ENCODE measurements at places on chromosomes 12 and 14.
A peak's percentile ranks its signal among the peaks of the same experiment; 100 is the strongest.

DNA sequence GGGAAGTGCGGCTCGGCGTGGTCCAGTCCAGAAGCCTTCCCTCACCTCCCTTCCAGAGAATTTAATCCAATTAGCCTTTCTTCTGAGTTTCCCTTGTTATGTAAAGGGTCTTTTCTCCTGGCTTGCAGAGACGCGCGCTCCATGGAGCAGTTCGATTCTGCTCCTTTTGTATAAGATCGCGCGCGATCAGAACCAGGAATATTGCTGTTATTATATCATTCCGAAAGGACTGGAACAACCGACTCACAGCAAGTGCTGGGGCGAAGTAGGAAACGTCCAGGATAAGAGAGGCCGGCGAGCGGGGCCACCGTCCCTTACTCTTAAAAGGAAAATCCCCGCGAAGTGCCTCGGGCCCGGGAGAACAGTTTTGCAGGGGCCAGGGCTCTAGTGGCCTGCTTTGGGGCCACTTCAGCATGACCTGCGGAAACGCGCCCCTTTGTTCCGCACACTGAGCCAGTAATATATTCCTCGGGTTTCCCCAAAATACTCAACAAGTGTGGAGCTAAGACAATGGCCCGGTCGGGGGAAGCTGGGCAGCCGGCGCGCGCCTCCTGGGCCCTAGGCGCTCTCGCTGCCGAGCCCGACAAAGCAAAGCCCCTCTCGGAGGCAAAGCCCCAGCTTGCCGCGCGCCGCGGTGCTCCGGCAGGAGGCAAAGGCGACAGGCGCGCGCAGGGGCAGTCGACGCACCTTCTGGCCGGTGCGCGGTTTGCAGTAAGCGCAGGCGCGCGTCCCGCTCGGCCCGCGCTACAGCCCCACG lies 2.9 kb downstream of the RFX4 start:
- DNase-seq: peak; percentile 16

DNA sequence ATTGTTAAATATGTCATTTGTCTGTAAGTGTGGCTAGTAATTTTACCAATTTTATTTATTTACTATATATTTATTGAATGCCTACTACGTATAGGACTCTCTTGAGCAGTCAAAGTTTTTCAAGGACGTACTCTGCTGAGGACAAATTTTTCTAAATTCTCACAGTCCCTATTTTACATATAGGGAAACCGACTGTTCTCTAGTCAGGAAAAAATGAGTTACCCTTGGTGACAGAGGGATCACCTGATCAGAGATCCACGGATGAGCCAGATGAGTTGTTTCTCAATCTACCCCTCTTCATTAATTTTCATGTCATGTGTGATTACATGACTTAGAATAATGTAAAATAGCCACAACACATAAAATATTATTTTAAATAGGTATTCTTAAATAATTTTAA lies 96.2 kb upstream of the SLC38A2 start:
- no peak for DNase-seq

DNA sequence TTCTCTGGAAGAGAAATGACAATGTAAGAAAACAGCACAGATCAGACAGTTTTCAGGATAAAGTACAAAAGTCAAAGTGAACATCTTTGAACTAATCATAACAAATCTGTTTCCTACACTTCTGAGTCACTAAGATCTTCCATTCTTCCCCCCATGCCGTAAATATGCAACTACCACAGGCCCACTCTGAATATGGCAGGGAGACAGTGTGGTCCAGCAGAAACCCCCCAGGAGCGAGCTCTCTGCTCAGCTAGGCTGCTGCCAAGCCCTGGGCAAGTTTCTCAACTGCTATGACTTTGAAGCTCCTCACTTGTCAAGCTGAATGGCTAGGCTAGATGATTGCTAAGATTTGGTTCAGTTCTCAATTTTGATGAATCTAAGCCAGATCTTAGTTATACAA lies 148.1 kb downstream of the EFCAB11 start:
- no peak for DNase-seq

DNA sequence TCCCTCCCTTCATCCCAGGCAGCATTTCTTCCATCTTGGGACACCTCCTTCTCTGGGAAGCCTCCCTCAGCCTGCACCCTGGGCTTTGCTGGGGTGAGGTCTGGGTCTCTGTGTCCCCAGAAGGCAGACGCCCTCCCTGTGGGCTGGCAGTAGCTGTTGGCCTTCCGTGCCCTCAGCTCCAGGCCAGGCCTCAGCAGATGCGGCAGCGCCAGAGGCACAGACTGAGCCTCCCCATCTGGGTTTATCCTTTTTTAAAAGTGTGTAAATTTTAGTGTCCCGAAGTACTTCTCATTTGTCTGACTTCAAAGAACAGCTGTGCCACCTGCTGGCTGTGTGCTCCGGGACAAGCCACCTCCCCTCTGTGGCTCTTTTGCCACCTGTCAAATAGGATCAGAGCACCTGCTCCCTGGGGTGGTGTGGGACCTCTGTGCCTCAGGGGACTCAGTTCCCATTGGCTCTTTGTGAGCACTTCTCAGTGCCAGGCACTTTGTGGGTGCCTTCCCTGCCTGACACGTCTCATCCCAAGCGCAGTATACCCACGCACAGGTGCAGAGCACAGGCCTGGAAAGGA lies 11.1 kb downstream of the EXOC3L4 start:
- DNase-seq: no peak

GRCh38 chr14:59897757-59898383 lies 22.1 kb upstream of the LRRC9 start:
- peak; percentile 64 for DNase-seq

GRCh38 chr14:105281371-105282097 lies 19.3 kb downstream of the BRF1 start:
- DNase-seq: no peak

- no peak for DNase-seq
Observed at GRCh38 chr14:100982762-100983161, 79.2 kb upstream of the RTL1 start.

DNA sequence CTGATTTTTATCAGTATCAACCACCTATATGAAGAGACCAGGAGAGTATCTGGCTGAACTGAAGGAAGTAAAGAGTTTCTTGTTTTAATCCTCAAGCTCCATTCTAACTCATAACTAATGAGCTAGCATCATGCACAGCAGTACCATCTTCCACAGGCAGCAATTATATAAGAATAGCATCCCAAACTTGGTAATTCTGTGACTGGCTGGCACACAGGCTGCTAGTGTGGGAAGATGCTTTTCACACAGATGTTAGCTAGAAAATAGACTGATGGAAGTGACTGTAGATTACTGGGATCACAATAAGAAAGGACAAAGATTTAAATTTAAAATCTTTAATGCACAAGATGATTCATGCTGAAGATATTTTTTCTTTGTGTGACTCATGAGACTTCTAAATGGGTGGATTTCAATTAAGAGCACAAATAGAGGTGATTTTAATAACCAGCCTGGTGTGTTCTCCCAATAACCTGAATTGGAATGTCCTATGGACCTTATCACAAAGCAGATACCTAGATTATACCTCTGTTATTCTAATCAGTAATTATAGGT lies 417.7 kb upstream of the ATXN7L3B start:
- no peak for DNase-seq

DNA sequence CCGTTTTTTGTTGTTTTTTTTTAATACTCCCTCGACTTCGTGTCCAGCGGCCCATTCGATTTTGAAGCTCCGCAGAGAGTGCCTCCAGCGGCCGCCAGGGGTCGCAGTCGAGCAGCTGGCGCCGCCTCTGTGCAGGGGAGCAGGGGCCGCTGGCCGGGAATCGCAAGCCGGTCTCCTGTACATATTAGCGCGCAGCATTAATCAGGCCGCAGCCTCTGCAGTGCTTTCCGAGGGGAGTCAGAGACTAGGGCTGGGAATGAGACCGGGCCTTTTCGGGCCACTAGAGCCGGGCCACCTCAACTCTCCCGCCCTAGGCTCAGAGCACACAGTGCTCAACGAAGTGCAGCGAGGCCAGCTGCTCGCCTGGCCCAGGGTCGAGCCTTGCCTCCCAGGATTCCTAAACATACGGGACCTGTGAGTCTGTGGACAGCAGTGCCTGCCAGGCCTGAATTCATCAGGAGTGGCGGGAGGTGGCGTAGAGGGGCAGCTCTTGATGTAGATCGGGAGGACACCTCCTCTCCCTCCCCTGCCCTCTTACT lies 81.8 kb downstream of the EMP1 start:
- DNase-seq: peak; percentile 69

- DNase-seq: no peak
Observed at GRCh38 chr14:105889666-105890473, 363.5 kb downstream of the TMEM121 start.

DNA sequence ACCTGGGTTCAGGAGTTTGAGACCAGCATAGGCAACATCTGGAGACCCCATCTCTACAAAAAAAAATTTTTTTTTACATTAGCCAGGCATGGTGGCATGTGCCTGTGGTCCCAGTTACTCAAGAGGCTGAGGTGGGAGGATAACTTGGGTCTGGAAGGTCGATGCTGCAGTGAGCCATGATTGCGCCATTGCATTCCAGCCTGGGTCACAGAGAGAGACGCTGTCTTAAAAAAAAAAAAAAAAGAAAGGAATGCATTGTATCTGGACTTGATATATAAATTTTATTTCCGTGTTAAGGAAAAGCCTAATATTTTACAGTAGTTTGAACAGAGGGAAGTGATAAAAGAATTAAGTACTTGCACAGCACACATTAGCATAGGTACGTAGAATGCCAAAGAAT lies 97.2 kb downstream of the ZC3H14 start:
- DNase-seq: no peak

- DNase-seq: no peak
Observed at GRCh38 chr12:107895966-107896365, 121.5 kb downstream of the ASCL4 start.

Measured in NCI-H1092 (cell line).